ENCODE measurements at places on chromosomes 11 and 22.

DNA sequence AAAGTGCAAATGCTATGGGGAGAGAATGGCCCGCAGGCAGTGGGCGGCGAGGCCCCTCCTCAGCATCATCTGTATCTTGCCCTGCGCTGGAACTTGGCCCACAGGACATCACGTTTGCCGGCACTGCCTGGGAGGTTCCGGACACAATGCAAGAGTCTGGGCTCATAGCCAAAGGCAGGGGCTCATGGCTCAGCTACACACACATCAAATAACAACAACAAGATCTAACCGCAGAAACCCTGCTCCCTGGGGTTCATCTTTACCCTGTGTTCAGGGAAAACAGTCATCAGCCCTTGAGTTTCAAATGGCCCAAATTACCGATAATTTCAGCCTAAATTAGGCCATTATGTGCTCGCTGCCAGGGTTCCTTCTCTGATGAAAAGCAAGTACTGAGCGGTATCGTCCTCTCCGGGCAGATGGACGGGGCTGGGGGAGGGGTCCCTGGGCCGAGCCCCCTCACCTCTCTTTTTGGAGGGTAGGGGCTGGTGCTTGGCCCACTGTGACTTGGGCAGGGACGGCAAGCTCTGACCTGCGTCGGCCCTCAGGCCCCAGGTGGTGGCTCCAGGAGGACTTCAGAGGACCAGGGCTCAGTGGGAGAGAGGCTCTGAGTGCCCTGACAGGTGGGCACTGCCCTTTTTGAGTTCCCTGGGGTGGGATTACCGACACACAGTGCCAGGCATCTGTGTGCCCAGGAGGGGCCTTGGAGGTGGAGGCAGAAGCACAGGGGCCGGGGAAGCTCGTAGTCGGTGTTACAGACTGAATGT, 25.0 kb upstream of the GAL start:
- DNase-seq: peak; percentile 94

- DNase-seq: no peak
These were observed 5.1 kb downstream of the DGCR2 start for GRCh38 chr22:19117111-19117512.

DNA sequence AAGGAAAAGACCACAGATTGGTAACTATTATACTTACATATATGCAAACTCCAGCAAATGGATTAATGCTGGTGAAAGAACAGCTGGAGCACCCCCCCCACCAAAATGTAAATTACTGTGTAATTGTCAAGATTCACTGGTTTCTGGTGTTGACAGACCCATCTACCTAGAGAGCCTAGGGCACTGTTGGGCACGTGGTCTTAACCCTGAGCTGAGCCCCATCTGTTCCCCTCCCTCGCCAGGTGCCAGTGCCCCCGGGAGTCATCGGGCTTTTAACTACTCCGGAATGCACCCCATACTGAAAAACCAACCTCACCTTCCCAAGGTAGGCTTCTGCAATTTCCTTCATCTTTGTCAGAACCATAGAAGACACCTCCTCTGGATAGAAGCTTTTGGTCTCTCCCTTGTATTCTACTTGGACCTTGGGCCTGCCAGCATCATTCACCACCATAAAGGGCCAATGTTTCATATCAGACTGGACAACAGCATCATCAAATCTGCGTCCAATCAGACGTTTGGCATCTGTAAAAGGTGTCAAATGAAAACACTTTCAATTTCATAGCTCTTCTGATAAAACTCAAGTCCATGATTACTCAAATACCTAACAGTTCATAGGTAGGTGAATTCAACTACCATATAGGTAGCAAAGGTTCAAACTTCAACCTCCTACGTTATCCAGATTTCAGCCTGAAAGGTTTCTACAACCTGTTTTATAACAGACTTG, 1.5 kb downstream of the HSPA8 start:
- no peak for DNase-seq

DNA sequence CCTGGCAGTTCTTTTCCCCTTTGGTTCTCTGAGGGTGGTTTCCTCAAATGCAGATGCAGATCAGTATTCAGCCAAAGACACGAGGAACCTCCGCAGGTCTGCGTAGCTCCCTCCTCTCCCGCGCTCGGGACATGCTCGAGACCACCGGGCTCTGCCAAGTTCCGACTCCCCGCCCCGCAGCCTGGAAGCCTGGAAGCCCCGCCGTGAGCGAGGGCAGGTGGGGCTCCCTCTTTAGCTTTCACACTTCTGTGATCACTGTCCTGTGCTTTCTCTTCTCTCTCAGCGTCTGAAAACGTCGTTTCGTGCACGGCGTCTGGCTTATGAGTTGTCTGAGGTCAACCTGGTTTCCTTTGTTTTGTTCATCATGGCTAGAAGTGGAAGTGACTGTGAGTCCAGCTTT, 26.6 kb downstream of the ZBED4 start:
- DNase-seq: no peak

GRCh38 chr11:76551400-76551799, 106.6 kb downstream of the EMSY start:
- DNase-seq: no peak

DNA sequence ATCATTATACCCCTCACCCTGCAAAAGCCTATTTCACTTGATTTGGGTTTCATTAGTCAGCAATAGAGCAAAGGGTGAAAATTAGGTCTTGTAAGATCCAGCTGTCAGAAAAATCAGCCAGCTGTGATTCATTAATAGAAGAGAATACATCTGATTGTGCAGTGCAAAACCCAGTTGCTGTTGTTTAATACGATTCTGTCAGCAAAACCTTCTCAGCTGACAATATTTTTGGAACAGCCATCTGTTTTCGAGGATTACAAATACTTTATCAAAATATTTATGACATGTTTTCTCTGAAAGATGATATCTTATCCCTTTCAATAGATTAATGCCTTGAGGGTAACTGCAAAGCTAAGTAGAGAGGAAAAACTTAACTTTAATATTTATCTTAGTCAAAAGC, 1354.0 kb upstream of the RAG2 start:
- no peak for DNase-seq

- peak; percentile 75 for DNase-seq
These were observed 27.3 kb downstream of the FAM168A start for GRCh38 chr11:73570415-73571114.

DNA sequence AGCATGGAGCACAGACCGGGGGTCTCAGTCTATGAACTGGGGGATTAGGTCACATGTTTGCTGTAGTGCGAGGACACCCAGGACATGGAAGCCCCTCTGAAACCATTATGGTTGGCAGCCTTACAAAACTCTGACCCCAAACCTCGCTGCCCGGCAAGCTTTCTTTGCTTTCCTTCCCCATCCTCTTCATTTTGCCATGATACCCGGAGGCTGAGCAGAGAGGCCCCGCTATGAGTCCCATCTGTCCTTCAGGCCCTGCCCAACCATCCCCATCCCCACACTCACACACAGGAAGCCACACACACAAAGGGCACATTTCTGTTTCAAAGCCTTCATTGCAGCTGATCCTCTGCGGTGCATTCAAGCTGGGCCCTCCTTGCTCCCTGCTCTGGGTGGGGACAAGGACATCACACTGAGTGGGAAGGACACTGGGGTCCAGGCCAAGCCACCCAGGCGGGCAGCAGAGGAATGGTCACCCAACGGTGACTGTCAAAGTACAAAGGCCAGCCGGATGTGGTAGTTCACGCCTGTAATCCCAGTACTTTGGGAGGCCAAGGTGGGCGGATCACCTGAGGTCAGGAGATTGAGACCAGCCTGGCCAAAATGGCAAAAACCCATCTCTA, 176.5 kb downstream of the CTTN start:
- DNase-seq: no peak

DNA sequence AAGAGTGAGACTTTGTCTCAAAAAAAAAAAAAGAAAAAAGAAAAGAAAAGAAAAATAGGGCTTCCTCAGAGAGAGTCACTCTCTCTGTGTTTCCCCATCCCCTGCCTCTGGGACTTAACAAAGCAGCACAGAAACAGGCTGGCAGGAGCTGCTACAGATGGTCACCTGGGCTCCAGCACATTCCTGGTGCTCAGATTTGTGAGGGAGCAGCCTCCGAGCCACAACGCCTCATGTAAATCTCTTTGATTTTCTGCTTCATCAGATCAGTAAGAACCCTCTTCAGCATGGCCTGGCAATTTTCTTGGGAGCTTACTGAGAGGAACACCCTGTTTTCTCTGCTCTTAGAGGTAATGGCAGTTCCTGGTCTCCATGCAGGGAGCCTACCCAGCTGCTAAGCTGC, 15.2 kb upstream of the LDHA start:
- DNase-seq: no peak

DNA sequence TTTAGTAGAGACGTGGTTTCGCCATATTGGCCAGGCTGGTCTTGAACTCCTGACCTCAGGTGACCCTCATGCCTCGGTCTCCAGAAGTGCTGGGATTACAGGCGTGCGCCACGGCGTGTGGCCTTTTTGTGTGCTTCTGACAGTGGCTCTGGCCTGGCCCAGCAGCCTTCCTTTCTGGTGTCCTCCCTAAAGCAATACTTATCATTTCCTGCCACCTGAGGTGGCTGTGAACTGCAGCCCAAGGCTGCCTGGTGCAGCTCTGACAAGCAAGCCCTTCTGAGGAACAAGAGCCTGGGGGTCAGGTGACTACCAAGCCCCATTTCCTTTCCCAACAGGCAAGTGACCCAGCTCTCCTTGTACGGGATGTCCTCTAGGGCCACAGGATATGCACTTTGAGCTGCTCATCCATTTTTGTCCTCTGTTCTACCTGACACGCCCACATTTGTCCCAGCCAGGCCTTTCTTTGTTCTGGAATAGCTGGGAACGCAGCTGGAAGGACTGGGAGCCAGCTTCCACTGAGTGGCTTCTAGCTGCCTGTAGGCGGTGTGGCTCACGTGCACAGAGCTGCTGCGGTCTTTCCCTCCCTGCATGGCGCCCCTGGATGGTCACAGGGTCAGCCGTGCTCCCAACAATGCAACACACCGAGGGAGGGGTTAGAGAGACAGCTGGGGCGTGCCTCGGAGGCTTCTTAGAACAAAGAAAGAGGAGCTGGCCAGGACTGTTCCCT, 12.3 kb upstream of the BID start:
- DNase-seq: peak; percentile 12

- DNase-seq: no peak
These were observed 29.7 kb upstream of the CD81 start for GRCh38 chr11:2347308-2347830.

GRCh38 chr11:86116386-86116726, 47.5 kb upstream of the PICALM start:
- DNase-seq: peak; percentile 99

DNA sequence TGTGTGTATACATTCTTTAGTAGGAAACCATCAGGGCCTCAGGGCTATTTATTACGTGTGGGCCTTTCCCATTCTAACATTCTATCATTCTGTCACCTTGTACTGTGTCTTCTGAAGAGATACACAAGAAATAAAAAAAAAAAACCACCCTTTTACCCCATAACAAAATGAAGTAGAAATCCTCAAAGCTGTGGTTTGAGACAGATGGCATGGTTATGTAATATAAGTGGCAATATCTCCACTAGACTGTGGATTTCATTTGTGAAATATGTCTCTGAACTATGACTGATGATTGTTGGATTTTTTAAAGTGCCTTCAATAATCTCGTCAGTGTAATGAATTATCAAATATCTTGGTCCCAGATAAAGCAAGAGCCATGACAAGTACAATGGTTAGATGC, 150.0 kb upstream of the BLID start:
- no peak for DNase-seq

GRCh38 chr11:2752204-2752770, 52.5 kb upstream of the KCNQ1OT1 start:
- DNase-seq: peak; percentile 67

DNA sequence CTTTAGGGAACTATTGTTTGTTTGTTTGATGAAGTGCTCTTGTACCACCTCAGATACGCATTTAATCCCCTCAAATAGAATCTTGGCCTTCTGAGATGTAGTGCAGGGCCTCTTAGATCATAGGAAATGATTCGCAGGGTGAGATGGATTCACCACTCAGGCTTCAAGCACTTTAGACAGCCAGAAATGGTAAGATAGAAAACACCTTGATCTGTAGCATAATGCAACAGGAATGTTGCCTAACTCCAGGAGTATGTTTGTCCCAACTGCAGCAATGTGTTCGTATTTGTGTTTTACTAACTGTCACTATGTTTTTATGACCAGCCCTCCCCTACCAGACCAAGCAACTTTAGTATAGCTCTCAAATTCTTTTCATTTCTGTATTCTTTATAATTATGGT, 761.2 kb downstream of the NELL1 start:
- no peak for DNase-seq

GRCh38 chr11:32885556-32885955, 7.1 kb upstream of the QSER1 start:
- no peak for DNase-seq

GRCh38 chr11:69035150-69035945, 13.4 kb upstream of the TPCN2 start:
- no peak for DNase-seq

DNA sequence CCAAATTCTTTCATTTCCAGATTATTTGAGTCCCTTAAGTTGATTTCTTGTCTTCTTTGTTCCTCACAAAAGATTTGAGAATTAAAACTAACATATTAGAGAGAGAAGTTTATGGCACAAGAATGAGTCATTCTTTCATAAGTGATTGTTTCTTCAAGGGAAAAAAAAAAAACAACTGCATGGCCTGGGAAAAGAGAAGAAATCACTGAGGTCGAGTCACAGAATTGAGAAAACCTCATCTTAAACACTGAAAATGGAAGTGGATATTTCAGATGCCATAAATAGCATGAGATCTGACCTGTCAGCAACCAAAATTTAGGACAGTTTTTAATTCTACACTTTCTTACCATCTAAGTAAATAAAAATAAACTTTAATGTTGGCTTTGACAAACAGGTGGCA, 87.2 kb downstream of the CWF19L2 start:
- DNase-seq: peak; percentile 45

DNA sequence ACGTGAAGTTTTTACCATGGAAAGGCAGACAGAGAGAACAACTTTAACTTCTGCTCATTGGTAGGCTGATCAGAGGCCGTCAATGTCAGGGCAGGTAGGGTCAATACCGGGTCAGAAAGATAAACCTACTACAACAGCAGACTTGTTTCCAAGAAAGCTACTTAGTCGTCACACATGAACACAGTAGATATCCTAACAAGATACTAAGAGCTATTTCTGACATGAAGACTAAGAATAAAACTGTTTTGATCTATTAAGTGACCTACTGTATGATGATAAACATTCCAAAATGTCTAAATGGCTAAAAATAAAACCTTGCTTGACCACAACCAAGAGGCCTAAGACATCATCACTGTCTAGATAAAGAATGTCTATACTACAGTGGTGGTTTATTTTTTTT, 231.3 kb downstream of the CADM1 start:
- peak; percentile 60 for DNase-seq

GRCh38 chr11:9092853-9093778, 1.7 kb upstream of the SCUBE2 start:
- DNase-seq: no peak

Measured in astrocyte (in vitro differentiated cells and primary cell).